Fibroblast of lung (primary cell): ENCODE measurements at places on chromosomes 7 and 10. TPM values are rescaled to one million over a fixed set of nuclear protein-coding genes. Genes with fewer than 3 reads are reported as not detected.

Gene TMEM273
- 0.26 TPM in 1 of 2 replicates, not detected in the other for total RNA-seq

Gene PTF1A
- not detected in 2 replicates for total RNA-seq

Gene MYPN
- under 0.01 and 1.2 TPM in 2 replicates for total RNA-seq

Gene ENKUR
- total RNA-seq = under 0.01 and 0.17 TPM in 2 replicates

Gene ANKRD7
- 2.3 and 2.8 TPM in 2 replicates for total RNA-seq

Gene GIMAP1
- total RNA-seq = under 0.01 TPM in 2 replicates

Gene CLEC2L
- not detected in 2 replicates for total RNA-seq

Gene ADCK2
- total RNA-seq = 24.9 and 37.5 TPM in 2 replicates

Gene CAPZA2
- total RNA-seq = 91.9 and 123 TPM in 2 replicates
